ENCODE measurements at places on chromosomes 4 and X.

- DNase-seq, result no peak
These were observed 429.2 kb downstream of the GPAT3 start for GRCh38 chr4:83964996-83965541.

GRCh38 chrX:3589474-3589873 is 124.0 kb downstream of the PRKX start:
- DNase-seq, result no peak

GRCh38 chrX:87582453-87582852 is 64.9 kb downstream of the KLHL4 start:
- DNase-seq, result no peak

- no peak for DNase-seq
These were observed 99.5 kb upstream of the MYOZ2 start for GRCh38 chr4:119035951-119036737.

- DNase-seq, result no peak
These were observed 56.4 kb downstream of the SCFD2 start for GRCh38 chr4:53309321-53310040.

DNA sequence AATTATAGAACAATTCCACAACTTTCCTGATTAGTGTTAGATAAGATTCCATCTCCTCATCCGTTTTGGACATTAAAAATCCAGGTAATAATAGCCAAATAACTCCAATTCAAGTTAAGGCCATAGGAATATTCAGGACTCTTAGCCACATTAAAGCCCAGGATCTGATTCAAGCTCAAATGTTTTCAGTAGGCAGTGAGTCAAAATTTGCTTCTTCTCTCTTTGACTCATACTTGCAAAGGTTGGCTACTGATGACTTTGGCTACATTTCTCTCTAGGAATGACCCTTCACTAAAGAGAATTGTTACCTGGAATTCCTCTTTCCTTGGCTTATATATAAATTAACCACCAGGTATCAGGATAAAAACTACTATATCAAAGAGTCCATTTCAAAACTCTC is 354.9 kb upstream of the HS3ST1 start:
- no peak for DNase-seq

DNA sequence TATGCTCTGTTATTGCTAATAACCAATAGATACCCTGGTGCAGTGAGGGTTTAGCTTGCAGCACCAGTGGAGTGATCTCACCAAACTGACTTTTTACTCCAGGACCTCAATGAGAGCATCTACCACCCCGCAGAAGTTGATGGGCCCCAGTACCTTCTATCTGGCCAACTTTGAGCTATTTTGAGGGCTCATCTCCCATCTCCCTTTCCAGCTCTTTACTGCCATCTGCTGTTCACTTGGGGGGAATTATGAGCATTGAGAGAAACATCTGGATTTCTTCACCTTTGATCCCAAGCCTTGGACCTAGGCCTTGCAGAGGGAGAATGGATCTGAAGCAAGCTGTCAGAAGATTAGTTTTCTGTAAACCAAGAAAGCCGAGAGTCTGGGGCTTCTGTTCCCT is 143.6 kb downstream of the TMEM164 start:
- peak; percentile 30 for DNase-seq

- no peak for DNase-seq
These were observed 136.4 kb downstream of the AMELX start for GRCh38 chrX:11429538-11430085.

GRCh38 chr4:153275380-153276276 is 68.9 kb upstream of the MND1 start:
- no peak for DNase-seq

DNA sequence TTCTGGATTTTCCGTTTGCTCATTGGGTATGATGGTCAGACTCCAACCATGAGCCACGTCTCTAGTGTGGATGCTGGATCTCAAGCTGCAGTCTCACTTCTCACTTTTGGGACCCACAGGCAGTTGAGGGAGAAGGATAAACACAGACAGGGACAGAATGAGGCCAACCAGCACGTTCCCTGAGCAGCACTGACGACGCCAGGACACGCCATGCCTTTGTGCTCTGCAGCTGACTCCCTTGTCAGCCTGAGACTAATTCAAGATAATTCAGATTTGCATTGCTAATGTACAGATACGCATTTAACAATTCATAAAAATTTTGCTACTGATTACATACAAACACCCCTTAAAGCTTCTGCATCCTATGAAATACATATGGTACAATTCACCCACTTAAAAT is 106.5 kb downstream of the FAM193A start:
- DNase-seq, result no peak

- no peak for DNase-seq
These were observed 58.1 kb downstream of the FNIP2 start for GRCh38 chr4:158826882-158827281.

DNA sequence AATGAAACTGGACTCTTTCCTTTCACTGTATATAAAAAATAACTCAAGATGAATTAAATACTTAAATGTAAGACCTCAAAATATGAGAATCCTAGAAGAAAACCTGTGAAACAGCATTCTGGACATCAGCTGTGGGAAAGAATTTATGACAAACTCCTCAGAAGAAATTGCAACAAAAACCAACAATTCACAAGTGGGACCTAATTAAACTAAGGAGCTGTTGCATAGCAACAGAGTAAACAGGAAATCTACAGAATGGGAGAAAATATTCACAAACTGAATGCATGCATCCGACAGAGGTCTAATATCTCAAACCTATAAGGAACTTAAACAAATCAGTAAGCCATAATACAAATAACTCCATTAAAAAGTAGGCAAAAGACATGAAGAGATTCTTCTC is 851.7 kb upstream of the PCDH10 start:
- no peak for DNase-seq

DNA sequence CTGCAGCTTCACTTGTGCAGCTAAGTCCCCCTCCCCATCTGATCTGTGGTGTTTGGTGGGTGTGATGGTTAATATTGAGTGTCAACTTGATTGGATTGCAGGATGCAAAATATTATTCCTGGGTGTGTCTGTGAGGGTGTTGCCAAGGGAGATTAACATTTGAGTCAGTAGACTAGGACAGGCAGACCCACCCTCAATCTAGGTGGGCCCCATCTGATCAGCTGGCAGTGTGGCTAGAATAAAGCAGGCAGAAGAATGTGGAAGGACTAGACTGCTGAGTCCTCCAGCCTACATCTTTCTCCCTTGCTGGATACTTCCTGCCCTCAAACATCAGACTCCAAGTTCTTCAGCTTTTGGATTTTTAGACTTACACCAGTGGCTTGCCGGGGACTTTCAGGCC is 103.5 kb upstream of the BOD1L1 start:
- DNase-seq, result no peak

DNA sequence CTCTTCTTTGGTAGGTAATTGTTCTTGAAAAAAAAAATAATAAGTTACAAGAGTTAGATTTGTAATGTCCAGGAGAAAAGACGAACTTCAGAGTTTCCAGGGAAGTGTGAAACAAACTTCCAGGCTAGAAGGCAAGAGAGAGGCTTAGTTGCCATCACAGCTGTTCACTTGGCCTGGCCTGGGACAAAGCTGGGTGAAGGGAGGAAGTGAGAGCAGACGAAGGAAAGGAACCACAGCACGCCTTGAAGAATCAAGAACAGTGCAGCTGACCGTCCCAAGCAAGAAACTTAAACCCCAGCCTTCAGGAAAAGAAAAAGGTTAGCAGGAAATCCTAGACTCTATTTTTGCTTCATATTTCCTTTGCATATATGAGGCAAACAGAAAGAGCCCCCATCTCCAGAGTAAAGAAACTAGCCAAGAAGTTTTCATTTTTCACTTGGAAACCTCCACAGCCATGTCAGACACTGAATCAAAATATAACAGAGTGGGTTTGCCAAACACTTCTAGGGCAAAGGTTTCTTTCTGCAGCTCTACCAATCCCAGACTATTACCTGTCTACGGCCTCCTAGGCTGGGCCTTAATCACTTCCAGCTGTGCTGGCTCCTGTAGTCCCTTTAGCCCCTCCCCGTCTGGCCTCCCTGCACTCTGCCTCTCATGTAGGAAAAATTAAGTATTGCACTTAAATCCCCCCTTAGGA is 209.6 kb downstream of the SPATA18 start:
- DNase-seq, result peak; percentile 60

- no peak for DNase-seq
These were observed 927.2 kb downstream of the STPG2 start for GRCh38 chr4:97216046-97216445.

GRCh38 chr4:81410680-81411079 is 61.0 kb downstream of the RASGEF1B start:
- no peak for DNase-seq

- DNase-seq, result no peak
These were observed 9.5 kb downstream of the EPGN start for GRCh38 chr4:74317616-74318246.

- DNase-seq, result peak; percentile 11
These were observed 2.4 kb downstream of the OTUD4 start for GRCh38 chr4:145177906-145178538.

GRCh38 chr4:74311696-74312313 is 3.5 kb downstream of the EPGN start:
- peak; percentile 44 for DNase-seq

- DNase-seq, result no peak
These were observed 125.2 kb upstream of the PITX2 start for GRCh38 chr4:110748071-110748470.

DNA sequence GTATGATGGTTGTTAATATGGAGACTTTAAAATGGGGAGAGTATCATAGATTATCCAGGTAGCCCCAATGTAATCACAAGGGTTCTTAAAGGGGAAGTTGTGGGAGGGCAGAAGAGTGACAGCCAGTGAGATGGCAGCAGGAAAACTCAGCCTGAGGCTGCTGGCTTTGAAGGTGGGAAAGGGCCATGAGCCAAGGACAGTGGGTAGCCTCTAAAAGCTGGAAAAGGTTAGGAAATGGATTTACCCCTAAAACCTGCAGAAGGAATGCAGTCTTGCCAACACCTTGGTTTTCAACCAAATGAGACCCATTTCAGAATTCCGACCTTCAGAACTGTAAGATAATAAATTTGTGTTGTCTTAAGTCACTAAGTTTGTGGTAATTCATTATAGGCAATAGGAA is 68.8 kb upstream of the BLTP1 start:
- DNase-seq, result no peak

DNA sequence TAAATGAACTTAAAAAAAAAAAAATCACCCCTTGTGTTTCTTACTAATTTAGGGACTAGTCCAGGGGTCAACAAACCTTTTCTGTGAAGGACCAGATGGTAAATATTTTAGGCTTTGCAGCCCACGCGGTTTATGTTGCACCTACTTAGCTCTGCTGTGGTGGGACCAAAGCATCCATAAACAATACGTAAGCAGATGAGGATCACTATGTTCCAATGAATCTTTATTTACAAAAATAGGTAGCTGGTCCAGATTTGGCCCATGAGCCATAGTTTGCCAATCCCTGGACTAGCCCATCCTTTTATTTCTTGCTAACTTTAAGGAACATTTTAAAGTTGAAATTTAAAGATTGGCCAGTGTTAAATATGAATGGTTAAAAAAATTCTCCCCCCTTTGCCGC is 95.3 kb downstream of the AFF1 start:
- DNase-seq, result no peak

DNA sequence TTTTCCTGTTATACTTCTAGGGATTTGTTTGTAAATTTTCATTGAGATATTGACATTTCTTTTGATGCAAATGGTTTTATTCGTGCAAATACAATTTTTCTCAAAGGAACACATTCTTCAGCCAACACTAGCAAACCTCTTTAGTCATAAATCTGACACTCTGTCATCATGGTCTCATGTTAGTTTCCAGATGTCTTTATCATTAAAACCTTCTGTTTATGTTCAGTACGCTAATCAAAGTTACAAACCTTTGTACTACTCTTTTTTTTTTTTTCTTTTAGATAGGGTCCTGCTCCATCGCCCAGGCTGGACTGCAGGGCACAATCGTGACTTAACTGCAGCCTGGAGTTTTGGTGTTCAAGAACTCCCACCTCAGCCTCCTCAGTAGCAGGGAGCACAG is 7.1 kb downstream of the SLC25A31 start:
- no peak for DNase-seq

GRCh38 chrX:123223409-123223808 is 39.3 kb downstream of the GRIA3 start:
- no peak for DNase-seq

- DNase-seq, result no peak
These were observed 58.3 kb upstream of the VSIG4 start for GRCh38 chrX:66098162-66098561.

DNA sequence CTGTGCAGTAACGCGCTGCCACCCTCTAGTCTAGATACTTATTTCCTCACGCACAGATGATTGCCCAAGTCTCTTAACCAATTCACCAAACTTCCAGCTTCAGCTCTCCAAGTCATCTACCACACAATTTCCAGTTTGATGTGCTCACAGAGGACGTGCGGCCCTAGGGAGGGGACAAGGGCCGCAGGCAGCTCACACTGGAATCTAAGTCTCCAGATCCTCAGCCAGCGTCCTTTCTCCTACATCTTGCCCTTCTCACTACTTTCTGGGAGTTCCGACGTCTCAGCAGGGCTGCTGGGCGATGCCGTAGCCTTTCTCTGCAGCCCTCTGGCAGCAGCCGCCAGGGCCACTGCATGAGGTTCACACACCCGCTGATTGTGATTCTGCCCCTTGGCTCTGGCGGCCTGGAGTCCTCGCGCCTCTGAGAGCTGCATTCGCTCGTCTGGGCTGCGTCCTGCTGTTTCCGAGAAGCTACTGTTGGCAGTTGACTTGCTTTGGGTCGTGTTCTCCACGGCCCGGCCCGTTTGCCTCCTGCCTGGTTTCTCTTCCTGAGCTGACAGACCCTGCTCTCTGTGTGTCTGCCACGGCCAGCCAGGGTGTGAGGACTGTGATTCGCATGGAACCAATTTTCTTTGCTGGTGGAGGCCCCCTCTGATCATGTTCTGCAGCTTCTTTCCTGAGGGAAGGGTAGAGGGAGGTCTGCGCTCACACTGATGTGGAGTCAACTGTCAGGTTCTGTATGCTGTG is 14.1 kb upstream of the TMEM131L start:
- DNase-seq, result no peak

- DNase-seq, result no peak
These were observed 82.1 kb upstream of the GPC4 start for GRCh38 chrX:133497356-133497755.

GRCh38 chr4:160847228-160847627 is 1316.6 kb downstream of the FSTL5 start:
- DNase-seq, result no peak

GRCh38 chr4:159047478-159048165 is 55.3 kb upstream of the RAPGEF2 start:
- no peak for DNase-seq

DNA sequence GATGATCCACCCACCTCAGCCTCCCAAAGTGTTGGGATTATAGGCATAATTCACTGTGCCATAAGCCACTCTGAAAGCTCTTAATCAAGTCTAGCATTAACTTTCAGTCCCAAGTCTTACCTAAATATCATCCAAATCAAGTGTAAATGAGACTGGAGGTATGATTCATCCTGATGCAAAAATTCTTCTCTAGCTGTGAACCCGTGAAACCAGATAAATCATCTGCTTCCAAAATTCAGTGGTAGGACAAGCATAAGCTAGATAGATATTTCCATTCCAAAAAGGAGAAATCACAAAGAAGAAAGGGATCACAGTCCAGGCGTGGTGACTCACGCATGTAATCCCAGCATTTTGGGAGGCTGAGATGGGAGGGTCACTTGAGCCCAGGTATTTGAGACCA is 8.8 kb upstream of the TBC1D25 start:
- no peak for DNase-seq

All from globus pallidus (tissue), 1 donor.